ENCODE measurements at places on chromosomes 2 and 18.

DNA sequence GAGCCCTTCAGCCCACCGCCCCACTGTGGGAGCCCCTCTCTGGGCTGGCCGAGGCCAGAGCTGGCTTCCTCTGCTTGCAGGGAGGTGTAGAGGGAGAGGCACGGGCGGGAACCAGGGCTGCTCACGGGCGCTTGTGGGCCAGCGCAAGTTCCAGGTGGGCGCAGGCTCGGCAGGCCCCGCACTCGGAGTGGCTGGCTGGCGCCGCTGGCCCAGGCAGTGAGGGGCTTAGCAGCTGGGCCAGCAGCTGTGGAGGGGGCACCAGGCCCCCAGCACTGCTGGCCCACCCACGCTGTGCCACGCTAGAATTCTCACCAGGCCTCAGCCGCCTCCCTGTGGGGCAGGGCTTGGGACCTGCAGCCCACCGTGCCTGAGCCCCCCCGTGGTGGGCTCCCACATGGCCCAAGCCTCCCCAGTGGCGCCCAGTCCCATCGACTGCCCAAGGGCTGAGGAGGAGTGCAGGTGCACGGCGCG, 45.2 kb downstream of the SLC5A7 start:
- DNase-seq: no peak

GRCh38 chr18:45243340-45244110, 371.8 kb upstream of the SLC14A2 start:
- no peak for DNase-seq

DNA sequence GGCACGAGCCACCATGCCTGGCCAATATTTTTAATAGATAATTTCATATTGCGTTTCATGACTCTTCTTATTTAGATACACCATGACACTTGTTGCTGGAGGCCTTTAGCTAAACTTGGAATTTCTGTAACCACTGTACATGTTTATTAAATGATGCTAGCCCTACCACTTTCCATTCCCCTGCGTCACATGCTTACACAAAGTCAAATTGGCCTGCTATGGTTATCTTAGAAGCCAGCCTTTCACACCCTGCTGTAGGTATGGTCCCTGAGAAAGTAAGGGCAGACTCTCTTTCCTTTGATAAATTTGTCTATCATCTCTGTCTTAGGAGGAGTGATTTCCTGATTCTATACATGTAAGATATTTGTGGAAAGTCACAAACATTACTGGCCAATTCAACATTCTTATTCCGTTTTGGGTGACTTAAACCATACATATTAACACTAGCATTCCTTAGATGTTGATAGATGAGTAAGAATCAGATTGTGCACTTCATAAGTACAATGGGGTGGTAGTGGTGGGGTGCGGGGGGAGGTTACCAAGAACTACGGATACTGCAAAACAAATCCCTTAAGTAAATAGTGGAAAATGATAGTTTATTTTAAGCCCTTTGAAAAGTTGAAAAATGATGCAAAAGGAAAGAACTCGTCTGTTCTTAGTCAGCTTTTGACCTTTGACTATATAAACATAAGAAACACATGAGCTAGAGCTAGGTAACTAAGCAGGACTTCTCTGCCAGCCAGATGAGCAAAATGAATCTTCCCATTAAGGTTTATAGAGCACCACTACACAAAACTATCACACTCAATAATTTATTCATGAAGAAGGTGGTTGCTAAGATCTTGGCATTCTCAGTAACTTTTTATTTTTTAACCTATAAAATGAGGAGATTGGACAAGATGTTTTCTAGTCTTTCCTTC, 7.9 kb upstream of the NDUFV2 start:
- no peak for DNase-seq

GRCh38 chr2:218567797-218568189, 358 bp downstream of the USP37 start:
- DNase-seq: no peak

- DNase-seq: no peak
Measured at GRCh38 chr18:79558196-79558932, 121.2 kb upstream of the CTDP1 start.

GRCh38 chr2:28592481-28592880, 96.6 kb downstream of the PLB1 start:
- DNase-seq: no peak

GRCh38 chr2:217231724-217232123, 371.9 kb upstream of the TNP1 start:
- DNase-seq: no peak

- DNase-seq: no peak
Measured at GRCh38 chr2:217604527-217605194, 398.1 kb downstream of the TNS1 start.

- no peak for DNase-seq
Measured at GRCh38 chr2:63486861-63487290, 101.4 kb downstream of the WDPCP start.

DNA sequence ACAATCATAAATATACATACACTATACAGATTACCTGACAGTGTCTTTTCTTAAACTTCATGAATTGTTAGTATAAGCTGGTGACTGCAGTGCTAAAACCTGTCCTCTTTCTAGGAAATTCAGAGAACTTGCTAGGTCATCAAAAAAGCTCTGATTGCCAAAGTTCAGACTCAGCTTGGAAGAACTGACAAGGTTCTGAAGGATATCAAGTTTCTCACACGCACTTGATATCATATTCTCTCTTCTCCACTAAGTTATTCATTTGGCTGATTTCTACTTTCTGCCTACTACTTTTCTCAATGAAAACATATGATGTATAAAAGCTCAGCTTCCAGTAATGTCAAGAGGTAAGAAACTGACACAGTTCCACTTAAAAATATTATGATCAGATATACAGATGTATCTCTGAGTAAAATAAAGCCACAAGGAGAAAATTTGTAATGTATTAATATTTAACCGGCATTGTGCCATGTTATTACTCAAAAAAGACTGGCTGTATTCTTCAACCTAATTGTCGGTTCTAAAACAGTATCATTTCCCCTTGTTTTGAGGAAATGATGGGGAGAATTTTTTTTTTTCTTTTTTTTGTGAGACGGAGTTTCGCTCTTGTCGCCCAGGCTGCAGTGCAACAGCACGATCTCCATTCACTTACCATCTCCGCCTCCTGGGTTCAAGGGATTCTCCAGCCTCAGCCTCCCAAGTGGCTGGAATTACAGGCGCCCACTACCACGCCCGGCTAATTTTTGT, 2.4 kb downstream of the OSBPL1A start:
- no peak for DNase-seq

DNA sequence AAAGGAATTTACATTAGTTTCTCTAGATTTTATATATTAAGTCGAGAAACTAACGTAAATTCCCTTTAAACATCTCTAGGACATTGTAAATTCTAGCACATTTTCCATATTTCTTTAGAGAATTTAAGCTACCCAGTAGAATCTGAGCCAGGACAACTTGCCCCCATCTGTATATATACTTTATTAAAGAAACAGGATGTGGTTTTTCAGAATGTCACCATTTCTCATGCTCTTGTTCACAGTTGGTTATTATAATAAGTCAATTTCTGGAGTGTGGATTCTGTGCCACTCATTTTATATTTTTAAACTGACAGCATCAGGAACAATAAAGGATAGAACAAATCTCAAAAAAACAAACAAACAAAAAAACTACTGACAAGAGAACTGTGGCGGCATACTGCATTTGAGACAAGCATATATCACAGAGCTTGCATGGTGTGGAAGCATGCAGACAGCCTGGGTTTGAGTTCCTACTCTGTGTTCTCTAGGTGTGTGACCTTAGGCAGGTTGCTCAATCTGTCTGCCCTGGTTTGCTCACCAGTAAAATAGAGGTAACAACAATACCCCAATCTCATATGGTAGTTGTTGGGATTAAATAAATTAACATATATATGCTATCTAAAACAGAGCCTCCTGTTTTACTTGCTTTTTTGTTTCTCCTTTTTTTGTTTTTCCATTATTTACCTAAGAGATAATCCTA, 61.4 kb upstream of the DNER start:
- no peak for DNase-seq

GRCh38 chr2:170930991-170931266, 1.9 kb downstream of the GORASP2 start:
- no peak for DNase-seq

DNA sequence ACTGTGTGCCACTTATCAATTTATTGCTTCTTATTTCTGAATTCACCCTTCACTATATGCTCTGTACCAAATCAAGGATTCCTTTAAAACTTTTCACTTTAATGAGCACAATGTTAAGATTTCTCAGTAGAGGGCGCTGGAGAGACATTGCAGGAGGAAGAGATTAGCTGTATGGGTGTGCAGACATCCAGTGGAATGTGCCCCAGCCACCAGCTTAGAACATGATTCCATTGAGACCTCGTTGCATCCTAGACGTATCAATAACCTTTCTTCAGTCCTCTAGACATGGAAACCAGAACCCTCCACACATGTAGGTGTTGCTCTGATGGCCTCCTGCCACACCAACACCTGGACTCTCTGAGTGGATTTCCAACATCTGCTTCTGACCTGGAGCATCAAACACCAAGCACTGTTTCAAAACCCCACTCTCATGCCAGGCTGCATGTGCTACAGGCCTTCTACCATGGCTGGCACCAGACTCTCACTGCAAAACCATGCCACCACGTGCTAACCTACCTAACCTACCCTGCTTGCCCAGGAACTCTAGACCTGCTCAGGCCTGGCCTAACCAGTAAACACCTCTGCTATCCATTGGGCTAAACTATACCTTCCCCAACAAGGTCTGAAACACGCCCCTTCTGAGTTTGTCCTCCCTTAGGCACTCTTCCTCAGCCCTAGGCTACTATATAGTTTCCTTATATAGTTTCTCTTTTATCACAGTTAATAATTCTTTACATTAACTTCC, 633.2 kb upstream of the PKDCC start:
- peak; percentile 13 for DNase-seq

DNA sequence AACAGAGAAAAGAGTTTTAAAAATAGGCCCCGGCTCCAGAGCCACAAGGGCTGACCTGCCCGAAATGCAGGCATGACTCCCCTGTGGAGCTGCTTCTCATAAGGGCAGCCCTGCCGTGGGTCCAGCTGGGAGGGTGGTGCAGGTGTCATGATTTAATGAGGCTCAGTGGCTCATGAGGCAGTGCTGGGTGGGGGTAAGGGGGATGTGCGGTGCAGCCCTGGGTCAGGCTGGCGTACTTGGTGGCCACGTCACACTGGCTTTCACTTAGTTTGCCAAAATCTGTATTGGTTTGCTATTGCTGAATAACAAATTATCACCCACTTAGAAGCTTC, 33.6 kb downstream of the HJURP start:
- no peak for DNase-seq

DNA sequence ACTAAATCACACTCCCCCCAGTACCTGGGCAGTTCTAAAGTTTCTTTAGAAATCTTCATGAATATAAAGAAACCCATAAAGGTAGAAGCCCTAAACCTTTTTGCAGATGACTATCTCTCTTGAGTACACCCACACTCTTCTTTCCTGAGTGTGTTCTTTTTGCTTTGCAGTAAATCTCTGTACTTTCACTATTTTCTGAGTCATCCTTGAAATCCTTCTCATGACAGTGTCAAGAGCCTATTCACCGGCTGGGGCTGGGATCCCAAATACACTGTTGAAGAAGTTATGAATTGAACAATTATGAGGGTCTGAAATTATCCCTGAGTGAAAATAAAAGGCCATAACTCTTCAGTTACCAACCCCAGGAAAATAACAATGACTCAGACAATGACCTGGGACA, 133.9 kb upstream of the CCDC195 start:
- DNase-seq: no peak

DNA sequence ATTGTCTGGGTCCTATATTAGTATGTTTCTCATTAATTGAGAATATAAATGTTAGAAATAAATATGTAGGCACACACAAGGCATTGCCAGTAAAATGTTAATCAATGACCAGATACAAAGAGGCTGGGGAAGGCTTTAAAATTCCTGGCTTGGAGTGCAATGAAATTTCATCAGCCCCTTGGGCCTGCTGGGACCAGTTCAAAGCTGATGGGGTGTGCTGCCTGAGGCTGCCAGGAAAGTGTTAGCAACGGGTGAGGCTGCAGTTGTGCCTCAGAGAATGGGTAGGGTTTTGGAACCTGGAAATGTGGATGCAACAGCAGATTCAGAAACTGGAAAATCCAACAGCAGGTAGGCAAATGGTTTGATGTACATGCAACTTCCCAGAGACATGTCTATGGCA, 68.9 kb downstream of the DIPK1C start:
- DNase-seq: no peak

- DNase-seq: no peak
Measured at GRCh38 chr2:163717993-163718680, 17.7 kb downstream of the FIGN start.

- no peak for DNase-seq
Measured at GRCh38 chr2:143347271-143347695, 218.1 kb downstream of the ARHGAP15 start.

DNA sequence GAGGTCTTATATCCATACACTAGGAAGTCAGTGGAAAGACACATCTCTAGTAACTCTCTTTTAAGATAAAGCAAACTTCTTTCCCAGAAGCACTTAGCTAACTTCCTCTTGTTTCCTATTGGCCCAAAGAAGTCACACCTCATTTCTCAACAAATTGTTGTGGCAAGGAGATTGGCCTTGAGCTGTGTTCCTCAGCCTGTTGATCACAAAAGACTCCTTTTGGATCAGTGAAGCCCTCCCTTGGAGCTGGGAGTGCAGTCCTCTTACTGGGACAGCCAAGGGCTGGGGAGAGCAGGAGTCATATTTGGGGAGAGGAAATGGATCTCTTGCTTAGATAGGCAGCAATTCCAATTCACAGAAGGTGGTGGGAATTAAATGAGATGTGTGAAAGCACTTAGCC, 51.2 kb upstream of the DAPL1 start:
- DNase-seq: no peak
